Activated CD4-positive, alpha-beta T cell treated with anti-CD3 and anti-CD28 coated beads, Interleukin-10, Interleukin-2, amounts not matched to agents 100 ng/mL and 50 ng/mL, durations not matched to agents 16 hours and 8 hours (primary cell): ENCODE measurements at places on chromosomes 2 and 18.
A peak's percentile ranks its signal among the peaks of the same experiment; 100 is the strongest.

DNA sequence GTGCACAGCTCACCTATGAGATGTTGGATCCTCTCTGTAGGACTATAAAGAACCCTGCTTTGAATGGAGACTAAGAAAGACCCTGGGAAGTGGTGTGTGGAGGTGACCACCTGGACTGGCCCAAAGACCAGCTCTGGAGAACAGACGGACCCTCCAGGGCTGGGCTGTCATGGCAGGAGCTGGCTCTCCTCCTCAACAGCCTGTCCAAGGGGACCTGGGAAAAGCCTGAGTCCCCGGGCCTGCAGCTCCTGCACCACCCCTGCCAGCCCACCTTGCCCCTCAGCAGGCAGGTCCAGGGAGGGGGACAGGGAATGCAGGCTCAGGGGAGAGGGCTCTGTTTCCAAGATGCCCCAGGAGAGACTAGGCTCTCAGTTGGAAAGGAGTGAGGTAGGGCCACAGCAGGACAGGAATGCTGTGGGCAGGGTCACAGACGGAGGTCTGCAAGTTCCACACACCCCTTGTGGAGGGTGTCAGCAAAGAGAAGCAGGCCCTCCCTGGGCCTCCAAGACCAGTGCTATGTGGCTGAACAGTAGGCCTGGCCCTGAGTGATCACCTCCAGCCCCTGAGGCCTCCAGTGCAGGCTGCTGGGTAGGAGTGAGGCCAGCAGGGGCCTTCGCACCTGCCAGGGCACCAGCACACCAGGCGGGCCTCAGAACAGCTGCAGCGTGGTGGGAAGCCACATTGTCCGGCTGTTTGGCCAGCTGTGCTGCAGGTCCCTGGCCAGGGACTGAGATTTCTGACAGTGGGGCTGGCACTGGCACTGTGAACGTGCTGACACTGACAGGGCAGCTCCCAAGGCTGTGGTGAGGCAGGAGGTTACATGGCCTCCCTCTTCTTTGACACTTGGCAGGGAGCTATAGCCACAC, 86.4 kb upstream of the OTOS start:
- DNase-seq = no peak

GRCh38 chr2:216420367-216421101, 8.2 kb downstream of the SMARCAL1 start:
- no peak for DNase-seq

DNA sequence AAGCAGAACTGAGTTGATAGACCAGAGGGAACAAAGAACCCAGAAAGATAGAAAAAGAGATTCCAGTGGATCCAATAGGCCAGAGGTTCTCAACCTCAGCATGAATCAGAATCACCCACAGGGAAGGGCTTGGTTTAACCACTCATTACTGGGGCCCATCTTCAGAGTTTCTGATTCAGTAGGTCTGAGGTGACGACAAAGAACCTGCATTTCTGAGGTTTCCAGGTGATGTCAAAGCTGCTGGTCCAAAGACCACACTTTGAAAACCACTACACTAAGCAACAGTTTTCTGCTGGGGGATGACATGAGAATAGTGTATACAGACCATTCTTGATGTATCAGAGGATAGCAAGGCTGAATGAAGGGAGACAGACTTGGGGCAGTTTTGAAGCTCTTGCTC, 296.9 kb upstream of the STON1 start:
- DNase-seq = peak; percentile 55

- peak; percentile 15 for DNase-seq
Observed at GRCh38 chr2:12442476-12442847, 274.3 kb upstream of the TRIB2 start.

GRCh38 chr2:46302005-46302695, 4.9 kb downstream of the EPAS1 start:
- DNase-seq = no peak

DNA sequence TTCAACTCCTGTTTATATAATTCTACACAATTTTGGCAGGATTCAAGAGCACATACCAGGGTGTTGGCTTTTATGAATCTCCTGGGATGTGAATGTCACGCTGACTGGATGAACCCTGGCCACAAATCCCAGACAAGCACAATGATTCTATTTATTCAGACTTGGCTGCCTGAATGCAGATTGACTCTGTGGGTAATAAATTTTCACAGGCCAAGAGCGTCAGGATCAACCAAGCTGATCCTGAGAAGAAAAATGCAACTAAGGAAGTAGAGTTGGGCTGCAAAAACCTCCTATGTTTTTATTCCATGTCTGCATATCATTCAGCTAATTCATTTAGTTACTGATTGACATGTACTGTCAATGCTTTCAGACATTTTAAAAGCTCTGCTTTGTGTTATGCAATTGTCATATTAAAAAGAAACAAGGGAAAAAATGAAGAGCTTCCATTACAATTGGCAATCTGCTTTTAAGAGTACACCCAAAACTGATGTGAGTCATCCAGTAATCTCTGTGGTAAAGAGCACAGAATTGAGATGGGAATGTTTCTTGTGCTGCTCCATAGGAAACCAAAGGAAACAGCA, 173.0 kb upstream of the REV1 start:
- DNase-seq = no peak

GRCh38 chr18:12098374-12098773, 4.7 kb downstream of the ANKRD62 start:
- peak; percentile 90 for DNase-seq

DNA sequence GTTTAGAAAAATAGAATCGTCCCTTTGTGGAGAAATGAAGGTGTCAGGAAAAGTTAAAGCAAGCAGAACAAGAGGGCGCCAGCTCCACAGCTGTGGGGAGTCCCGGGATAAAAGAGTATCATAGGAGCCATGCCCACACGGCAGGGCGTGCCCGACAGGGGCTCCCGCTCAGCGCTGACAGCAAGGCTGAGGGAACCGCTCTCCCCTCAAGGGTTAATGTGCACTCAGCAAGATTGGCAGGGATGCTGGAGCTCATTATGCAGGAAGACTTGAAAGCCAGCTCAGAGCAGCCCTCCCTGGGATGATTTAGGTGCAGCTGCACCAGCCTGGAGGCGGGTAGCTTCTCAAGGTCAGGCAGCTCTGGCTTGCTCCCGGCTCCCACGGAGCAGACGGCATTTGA, 500.2 kb downstream of the EIPR1 start:
- DNase-seq = no peak

- DNase-seq = no peak
Observed at GRCh38 chr2:128778843-128779242, 460.2 kb upstream of the HS6ST1 start.

- DNase-seq = no peak
Observed at GRCh38 chr2:120539424-120539936, 193.5 kb downstream of the INHBB start.

- no peak for DNase-seq
Observed at GRCh38 chr2:171531291-171531690, 9.0 kb downstream of the CYBRD1 start.

GRCh38 chr2:233193738-233194137, 57.7 kb upstream of the ATG16L1 start:
- no peak for DNase-seq

- DNase-seq = no peak
Observed at GRCh38 chr2:201269764-201270163, 9.4 kb downstream of the CASP8 start.

GRCh38 chr2:63378589-63378988, 209.7 kb downstream of the WDPCP start:
- peak; percentile 6 for DNase-seq

DNA sequence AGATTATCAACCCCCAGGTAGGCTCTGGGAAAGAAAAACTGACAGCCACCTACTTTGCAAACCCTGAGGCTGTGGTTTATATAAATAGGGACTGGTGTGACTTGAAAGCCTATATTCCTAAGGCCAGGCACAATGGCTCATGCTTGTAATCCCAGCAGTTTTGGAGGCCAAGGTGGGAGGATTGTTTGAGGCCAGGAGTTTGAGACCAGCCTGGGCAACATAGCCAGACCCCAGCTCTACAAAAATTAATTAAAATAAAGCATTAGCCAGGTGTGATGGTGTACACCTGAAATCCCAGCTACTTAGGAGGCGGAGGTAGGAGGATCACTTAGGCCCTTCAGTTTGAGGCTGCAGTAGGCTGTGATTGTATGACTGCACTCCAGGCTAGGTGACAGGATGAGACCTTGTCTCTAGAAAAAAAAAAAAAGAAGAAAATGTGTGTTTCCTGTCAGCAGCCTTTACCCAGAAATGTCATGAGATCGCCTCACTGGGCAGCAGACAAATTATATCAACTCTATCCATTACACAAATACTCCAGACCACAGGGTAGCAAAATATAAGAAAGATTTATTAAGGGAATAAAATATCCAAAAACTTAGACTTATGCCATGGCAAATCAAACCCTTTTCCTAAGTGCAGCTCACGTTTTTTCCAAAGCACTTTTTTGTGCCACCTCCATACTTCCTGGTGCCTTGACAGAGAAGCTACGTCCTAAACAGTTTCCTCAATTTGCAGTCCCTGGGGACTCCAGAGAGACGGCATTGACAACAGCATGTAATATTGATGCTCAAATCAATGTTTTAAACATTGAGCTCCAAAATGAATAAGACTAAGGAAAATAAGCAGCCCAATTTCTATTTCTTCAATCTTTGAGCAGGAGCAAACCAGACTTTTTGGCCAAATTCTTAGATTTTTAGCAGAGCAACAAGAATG, 190.8 kb upstream of the NDUFV2 start:
- no peak for DNase-seq

DNA sequence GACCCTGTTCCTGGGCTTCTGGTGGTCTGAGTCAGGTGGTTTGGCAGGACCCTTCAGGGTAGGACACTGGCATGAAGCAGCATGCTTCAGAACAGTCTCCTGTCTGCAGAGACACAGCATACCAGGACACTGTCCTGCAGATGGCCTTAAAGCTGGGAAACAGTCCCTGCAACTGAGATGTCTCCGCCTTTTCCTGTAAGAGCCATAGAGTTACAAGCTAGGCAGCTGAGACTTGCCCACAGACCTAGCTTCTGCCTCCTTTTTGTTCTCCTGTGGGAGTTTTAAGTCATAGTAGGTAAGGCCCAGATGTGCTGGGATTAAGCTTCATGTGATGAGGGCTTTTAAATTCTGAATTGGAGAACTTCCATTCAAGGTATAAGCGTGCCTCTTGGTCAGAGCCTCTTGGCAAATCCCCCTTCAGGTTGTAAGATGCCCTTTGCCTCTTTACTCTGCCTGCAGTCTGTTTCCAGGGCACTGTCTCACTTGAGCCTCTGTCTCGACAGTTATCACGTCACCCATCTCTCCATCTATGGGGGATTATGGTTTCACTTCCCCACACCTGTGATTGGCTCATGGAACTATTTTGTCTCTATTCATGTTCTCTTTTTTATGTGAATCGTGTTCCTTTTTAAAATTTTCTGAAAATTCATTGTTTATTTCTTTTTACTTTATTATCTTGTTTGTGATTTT, 51.8 kb downstream of the COA5 start:
- no peak for DNase-seq

- no peak for DNase-seq
Observed at GRCh38 chr2:8552293-8552801, 129.5 kb upstream of the ID2 start.

DNA sequence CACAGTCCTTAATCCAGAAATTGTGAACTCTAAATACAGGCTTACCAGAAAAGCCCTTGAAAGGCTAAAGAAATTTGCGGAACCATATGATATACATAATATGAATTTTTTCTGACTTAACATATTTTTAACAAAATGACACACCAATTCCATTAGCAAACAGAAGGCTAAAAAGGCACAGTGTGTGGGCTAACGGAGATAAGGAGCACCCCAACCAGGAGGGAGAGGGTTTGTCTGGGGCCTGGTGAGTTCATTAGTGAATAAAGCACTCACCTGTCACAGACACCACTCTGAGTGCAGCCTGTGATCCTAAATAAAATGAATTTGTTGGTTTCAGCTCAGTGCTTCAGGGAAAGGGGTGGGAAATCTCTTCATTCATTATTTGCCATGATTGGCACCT, 2.7 kb upstream of the FECH start:
- no peak for DNase-seq

DNA sequence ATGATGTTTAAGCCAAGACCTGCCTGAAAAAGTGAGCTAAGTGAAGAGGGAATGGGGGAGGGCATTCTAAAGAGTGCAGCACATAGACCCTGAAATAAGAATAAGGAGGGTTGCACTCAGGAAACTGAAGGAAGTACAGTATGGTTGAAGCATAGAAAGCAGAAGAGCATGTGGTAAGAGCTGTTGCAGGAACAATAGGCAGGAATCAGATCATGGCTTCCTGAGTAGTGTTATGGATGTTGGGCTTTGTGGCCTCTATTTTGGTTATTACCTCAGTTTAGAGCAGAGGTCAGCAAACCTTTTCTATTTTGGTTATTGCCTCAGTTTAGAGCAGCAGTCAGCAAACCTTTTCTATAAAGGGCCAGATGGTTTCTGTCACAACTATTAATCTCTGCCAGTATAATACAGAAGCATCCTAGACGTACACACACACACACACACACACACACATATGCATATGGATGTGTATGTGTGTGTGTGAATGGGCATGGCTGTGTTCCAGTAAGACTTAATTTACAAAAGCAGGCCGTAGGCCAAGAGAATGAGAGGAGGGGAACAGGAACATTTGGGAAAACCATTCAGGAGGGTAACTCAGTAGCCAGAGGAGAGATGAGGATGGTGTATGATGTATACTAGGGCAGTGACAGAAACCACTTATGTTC, 91.1 kb upstream of the MYO3B start:
- no peak for DNase-seq

DNA sequence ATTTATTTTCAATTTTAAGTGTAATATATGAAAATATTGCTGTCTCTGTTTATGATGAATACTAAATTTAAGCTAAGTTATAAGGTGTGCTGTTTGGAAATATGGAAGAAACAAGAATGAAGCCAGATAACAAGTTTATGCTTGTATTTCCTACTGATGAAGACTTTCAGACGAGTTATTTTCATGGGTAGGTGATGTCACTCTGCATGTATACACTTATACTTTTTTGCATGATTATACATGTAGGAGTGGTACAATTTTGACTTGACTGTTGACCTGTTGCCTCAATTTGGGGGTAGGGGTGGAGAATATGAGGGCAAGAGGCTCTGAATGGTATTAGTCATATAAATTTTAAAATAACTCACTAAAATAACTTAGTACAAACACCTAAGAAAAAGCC, 133.7 kb downstream of the HAUS1 start:
- no peak for DNase-seq

- no peak for DNase-seq
Observed at GRCh38 chr2:3189076-3189591, 188.5 kb downstream of the EIPR1 start.

DNA sequence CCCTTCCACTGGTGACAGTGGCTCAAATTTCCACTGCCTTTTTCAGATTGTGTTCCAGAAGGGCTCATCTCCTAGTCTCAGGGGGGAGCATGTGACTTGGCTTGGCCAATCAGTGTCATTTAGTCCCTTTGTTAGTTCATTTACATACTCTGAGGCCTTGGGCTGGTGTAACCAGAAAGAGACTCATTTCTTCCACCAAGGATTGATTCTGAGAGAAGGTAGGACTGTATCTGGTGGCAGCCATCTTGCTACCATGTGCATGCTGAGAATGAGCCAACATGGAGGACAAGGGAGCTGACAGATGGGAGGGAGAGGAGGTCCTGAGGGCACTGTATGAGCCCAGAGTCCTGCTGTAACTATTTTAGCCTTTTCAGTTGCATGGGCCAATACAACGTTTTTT, 191.7 kb downstream of the THSD7B start:
- no peak for DNase-seq
